ENCODE measurements at places on chromosomes 3 and 15.

GRCh38 chr3:104132566-104133403 lies 1233.9 kb upstream of the ALCAM start:
- no peak overlapping the region for H3K27ac ChIP-seq
- H3K36me3 ChIP-seq, result no peaks in the 10 kb centered on the region
- no peak overlapping the region for H3K4me3 ChIP-seq

DNA sequence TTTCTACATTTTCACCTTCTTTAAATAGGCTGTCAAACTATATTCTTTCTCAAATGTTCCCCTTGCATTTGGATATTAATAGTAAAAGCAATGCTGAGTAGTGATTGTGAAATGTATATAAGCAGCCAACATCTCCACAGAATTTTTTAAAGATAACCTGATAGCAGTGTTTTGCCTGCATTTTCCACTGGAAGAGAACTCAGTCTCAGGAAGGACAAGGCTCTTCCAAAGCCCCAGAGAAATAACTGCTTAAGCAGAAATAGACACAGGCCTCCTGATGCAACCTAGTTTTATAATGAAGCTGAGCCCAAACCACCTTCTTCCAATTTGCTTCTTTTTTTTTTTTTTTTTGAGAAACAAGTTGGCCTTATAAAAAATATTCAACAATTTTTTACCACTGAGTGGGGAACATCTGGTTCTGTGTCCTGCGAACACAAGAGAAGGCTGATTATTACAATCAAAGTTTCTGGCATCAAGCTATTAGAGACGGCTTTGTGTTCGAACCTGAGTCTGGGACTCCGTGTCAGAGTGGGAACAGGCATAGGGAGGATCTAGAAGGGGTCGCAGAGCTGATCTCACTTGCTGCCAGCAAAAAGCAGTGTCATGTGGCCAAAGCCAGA lies 332.5 kb upstream of the TBL1XR1 start:
- peaks cover 14% of the 10 kb centered on the region for H3K4me1 ChIP-seq
- H3K36me3 ChIP-seq, result peaks cover 4% of the 10 kb centered on the region
- H3K4me3 ChIP-seq, result no peak overlapping the region
- H3K27me3 ChIP-seq, result no peaks in the 10 kb centered on the region
- no peak overlapping the region for H3K27ac ChIP-seq

GRCh38 chr3:57158813-57159738 lies 6.1 kb downstream of the IL17RD start:
- no peak overlapping the region for H3K4me3 ChIP-seq
- H3K27me3 ChIP-seq, result peaks cover 70% of the 10 kb centered on the region
- no peak overlapping the region for H3K27ac ChIP-seq
- peak; percentile 55 for DNase-seq
- peaks cover 13% of the 10 kb centered on the region for H3K4me1 ChIP-seq
- no peaks in the 10 kb centered on the region for H3K36me3 ChIP-seq

DNA sequence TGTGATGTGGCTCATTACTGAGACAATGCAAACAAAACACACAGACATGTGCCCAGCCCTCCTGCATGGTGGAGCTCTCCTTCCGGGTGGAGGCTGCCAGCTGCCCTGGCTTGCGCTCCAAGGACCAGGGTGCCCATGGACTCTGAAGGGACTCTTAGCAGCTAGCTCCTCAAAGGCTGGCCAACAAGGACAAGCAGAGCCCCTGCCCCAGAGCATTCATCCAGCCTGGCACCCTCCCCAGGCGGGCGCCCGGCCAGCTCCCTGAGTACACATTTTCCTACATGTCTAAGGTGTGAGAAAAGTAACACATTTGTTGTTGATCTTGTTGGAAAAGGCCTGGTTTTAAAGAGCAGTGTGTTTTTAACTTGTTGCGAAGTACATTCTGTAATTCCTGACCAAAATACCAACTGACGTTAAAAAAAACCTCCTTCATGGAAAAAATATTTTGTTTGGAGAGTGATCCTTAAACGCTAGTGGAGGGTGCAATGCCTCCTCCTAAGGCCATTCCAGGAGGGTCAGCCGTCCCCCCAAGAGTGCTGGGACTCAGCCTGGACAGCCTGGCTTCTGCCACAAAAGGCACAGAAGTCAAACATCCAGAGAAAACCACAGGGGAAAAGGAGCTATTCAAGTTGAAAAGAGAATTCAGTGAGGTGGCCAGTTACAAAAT lies 86.9 kb downstream of the KLF15 start:
- H3K36me3 ChIP-seq, result no peaks in the 10 kb centered on the region
- no peak overlapping the region for H3K4me3 ChIP-seq
- no peak for DNase-seq
- no peak overlapping the region for H3K27ac ChIP-seq
- peaks cover 31% of the 10 kb centered on the region for H3K27me3 ChIP-seq
- H3K4me1 ChIP-seq, result no peaks in the 10 kb centered on the region

GRCh38 chr3:5583920-5584319 lies 396.4 kb downstream of the EDEM1 start:
- no peak overlapping the region for H3K4me3 ChIP-seq
- H3K27ac ChIP-seq, result no peak overlapping the region
- no peak for DNase-seq
- no peaks in the 10 kb centered on the region for H3K36me3 ChIP-seq
- H3K4me1 ChIP-seq, result no peaks in the 10 kb centered on the region

DNA sequence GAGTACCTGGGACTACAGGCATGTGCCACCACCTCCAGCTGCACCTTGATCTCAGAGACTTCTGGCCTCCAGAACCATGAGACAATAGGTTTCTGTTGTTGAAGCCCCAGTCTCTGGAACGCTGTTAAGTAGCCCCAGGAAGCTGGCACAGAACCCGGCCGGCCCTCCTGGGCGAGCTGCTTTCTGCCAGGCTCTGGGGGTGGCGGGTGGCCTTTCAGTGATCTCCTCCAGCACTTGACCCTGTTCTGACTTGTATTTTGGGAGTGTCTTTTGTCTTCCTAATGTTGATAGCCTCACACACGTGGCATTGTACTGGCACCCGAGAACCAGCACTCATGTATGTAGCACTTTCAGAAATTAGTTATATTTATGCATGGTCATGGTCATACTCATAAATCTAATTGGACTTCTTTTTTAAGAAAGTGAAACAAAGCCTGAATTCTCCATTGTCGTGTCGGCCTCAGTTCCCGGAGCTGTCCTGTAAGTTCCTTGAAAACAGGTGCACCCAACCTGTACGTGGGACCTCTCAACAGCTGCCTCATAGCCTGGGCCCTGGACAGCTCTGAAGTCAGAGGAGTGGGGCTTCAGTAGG lies 74.0 kb downstream of the TFRC start:
- no peak for DNase-seq
- no peak overlapping the region for H3K27ac ChIP-seq
- peaks cover 10% of the 10 kb centered on the region for H3K36me3 ChIP-seq
- no peak overlapping the region for H3K4me3 ChIP-seq

- peaks cover 13% of the 10 kb centered on the region for H3K4me1 ChIP-seq
- peaks cover 5% of the 10 kb centered on the region for H3K36me3 ChIP-seq
- no peak for DNase-seq
- no peak overlapping the region for H3K27ac ChIP-seq
Observed at GRCh38 chr3:171850960-171851659, 8.0 kb downstream of the TMEM212 start.

DNA sequence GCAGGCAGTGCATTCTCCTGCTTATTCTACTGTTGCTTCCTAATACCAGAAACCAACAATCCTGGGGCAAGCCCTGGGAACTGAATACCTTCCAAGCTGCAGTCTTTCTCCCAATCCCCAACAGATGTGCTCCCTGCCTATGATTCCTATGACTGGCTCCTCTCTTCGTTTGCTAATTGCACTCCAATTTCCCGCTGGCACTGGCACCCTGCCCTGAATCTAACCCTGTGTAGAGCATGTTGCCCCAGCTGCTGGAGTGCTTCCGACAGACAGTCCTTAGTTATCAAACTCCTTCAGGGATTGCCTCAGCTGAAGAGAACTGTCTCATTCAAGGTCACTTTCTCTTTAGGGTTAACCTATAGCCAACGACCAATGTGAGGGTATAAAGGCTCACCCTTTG lies 214.1 kb downstream of the NECTIN3 start:
- H3K27me3 ChIP-seq, result no peaks in the 10 kb centered on the region
- H3K4me3 ChIP-seq, result no peak overlapping the region
- DNase-seq, result no peak
- H3K27ac ChIP-seq, result no peak overlapping the region
- peaks cover 3% of the 10 kb centered on the region for H3K36me3 ChIP-seq

- peaks cover 9% of the 10 kb centered on the region for H3K4me1 ChIP-seq
- no peak for DNase-seq
- H3K4me3 ChIP-seq, result no peak overlapping the region
- peaks cover 15% of the 10 kb centered on the region for H3K36me3 ChIP-seq
Observed at GRCh38 chr3:51401735-51402134, 10.7 kb downstream of the RBM15B start.

GRCh38 chr3:131976448-131976847 lies 58.4 kb downstream of the CPNE4 start:
- H3K4me1 ChIP-seq, result no peaks in the 10 kb centered on the region
- H3K36me3 ChIP-seq, result no peaks in the 10 kb centered on the region
- DNase-seq, result no peak
- no peaks in the 10 kb centered on the region for H3K27me3 ChIP-seq
- H3K27ac ChIP-seq, result no peak overlapping the region

DNA sequence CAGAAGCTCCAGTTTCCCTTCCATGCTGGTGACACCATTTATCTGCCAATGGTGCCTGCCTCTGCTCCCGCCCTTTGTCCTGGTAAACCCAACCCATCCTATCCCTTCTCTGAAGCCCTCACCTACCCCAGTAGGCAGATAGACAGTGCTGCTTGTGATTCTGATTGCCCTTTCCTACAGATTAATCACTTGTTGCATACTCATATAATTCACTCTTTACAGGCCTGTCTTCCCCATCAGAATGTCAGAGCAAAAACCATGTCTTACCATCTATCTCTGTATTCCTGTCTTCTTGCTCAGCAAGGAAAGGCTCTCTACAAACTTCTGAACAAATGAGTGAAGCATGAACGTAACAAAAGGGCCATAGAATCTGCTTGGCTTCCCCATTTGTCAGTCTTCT lies 47.9 kb downstream of the MRPS25 start:
- no peak overlapping the region for H3K27ac ChIP-seq
- no peaks in the 10 kb centered on the region for H3K27me3 ChIP-seq
- no peak for DNase-seq

- DNase-seq, result no peak
- no peak overlapping the region for H3K4me3 ChIP-seq
- no peak overlapping the region for H3K27ac ChIP-seq
- peaks cover 6% of the 10 kb centered on the region for H3K27me3 ChIP-seq
Observed at GRCh38 chr15:81491414-81492096, 117.5 kb upstream of the TMC3 start.

DNA sequence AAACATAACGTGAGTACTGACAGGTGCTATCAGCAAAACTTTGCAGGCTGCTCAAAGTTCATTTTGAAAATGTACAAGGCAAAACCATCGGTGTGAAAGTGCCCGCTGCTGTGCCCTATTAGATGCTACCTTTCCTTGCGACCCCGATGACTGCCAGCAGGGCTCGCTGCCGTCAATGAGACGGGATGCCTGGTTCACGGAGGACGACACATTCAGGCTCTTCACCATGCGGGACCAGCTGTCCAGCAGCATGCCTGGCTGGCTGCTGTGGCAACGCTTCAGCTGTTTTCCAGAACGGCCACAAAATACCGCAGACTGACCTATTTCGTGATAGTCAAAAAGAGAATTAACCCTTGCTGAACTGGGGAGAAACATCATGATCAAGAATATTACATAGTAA lies 92.7 kb upstream of the OCA2 start:
- H3K36me3 ChIP-seq, result peaks cover 25% of the 10 kb centered on the region
- H3K4me1 ChIP-seq, result peaks cover 4% of the 10 kb centered on the region
- no peak overlapping the region for H3K4me3 ChIP-seq
- H3K27ac ChIP-seq, result no peak overlapping the region

- no peaks in the 10 kb centered on the region for H3K4me1 ChIP-seq
- H3K36me3 ChIP-seq, result peaks cover 38% of the 10 kb centered on the region
- no peak overlapping the region for H3K4me3 ChIP-seq
- H3K27me3 ChIP-seq, result no peaks in the 10 kb centered on the region
- H3K27ac ChIP-seq, result no peak overlapping the region
- DNase-seq, result no peak
Observed at GRCh38 chr15:56942118-56942517, 23.7 kb downstream of the TCF12 start.
